GDM1 (cell line): ENCODE measurements at places on chromosomes 7 and 10.

GRCh38 chr10:88385601-88386203 lies 197.4 kb downstream of the RNLS start:
- DNase-seq = peak; percentile 72

DNA sequence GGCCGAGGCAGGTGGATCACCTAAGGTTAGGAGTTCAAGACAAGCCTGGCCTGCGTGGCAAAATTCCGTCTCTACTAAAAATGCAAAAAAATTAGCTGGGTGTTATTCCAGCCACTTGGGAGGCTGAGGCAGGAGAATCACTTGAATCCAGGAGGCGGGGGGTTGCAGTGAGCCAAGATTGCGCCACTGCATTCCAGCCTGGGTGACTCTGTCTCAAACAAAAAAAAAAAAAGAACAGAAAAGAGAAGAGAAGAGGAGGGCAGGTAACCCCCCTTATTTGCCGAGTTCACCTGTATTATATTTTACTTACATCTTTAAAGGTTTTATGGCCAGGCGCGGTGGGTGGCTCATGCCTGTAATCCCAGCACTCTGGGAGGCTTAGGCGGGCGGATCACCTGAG lies 91.7 kb downstream of the RNF216 start:
- no peak for DNase-seq

DNA sequence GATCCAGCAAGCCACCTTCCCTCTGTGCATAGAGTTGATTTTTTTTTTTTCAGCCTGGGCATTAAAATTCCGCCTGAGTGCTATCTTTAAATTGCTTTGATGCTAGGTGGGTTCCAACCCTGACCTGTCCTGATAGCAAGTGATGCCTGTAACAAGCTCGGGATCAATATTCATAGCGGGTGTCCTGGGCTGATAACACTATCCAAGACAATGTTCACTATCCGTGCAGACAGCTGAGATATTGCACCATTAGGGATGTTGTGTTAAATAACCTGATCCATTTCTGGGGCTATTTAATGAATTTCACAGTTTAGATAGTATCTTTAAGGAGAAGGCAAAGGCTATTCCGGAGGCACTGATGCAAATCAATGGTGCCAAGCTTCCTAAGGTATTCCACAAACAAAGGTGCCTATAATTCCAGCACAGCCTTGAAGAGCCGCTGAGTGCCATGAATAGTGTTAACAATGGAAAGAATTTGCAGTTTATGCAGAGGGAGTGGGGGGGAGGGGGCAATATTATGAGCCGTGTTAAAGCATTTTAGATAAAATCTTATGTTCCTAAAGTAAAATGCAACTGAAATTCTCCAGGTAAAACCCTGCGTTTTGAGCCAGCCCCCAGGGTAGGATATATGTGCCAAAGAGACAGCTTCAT lies 4.2 kb upstream of the NKX1-2 start:
- no peak for DNase-seq

DNA sequence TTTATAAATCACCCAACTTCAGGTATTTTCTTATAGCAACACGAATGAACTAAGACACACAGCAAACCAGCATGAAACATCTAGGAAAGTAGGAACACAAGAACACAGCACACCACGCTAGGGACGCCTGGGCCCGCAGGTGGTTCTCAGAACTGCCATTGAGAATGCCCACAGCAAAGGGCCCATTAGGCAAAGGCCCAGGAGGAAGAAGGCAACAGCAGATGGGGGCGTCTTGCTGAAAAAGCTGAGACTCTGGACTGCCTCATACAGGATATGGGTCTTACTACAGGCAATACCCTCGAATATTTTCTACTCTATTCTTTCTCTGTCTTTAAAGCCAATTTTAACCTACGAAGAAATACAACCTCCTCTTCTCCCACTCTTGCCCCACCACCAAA lies 77.3 kb downstream of the PARD3 start:
- DNase-seq = no peak

- peak; percentile 45 for DNase-seq
Measured at GRCh38 chr10:6382081-6382480, 179.3 kb downstream of the PFKFB3 start.

GRCh38 chr10:112967200-112967599 lies 17.2 kb downstream of the TCF7L2 start:
- no peak for DNase-seq

DNA sequence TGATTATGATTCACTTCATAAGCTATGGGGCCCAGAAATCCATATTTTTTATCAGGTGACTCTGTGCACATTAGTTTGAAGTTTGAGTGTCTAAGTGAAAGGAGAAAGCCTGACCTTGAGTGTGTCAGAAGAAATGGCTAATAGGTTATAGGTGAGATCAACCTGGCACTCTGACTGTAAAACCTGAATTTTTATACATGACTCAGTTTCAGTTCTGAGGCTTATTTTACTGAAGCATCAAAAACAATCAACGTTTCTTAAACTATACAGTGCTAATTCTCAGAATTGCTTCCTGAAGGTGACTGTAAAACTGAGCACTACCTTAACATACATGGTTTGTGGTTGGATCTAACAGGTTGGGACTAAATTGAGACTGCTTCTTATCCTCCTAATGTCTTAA lies 159.4 kb upstream of the AHR start:
- DNase-seq = no peak

DNA sequence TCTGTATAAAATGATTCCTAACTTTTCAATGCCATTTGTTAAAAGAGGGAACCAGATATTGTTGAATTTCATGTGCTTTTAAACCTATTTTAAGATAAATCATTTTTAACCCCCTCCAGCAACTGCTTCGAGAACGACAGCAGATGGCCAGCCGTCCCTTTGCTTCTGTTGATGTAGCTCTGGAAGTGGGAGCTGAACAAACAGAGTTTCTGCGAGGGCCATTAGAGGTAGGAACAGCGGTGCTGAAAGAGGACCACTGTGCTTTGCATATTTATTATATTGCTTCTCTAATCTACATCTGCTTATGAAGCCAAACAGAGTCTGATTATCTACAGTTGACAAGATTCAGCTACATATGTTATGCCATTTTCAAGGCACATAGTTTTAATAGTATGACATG lies 545.9 kb downstream of the GFRA1 start:
- no peak for DNase-seq

- no peak for DNase-seq
Measured at GRCh38 chr7:41886901-41887311, 184.0 kb upstream of the INHBA start.

GRCh38 chr10:113463777-113464176 lies 89.1 kb upstream of the HABP2 start:
- no peak for DNase-seq

- DNase-seq = no peak
Measured at GRCh38 chr7:17773289-17773626, 167.0 kb downstream of the SNX13 start.
